Brain pericyte (primary cell): ENCODE measurements at places on chromosomes 16 and 17.

DNA sequence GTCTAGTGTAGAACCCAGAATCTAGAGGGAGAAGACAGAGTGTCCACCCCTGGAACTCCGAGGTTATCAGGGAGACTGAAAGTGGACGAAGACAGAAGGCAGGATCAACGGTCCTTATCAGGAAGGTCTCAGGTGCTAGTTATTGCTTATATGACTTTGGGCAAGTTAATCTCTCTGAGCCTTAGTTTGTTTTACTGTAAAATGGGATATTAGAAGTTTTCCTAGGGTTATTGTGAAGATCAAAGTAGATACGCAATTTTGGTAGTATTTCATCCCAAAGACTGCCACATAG is 1.2 kb downstream of the RNF167 start:
- no peak for DNase-seq

DNA sequence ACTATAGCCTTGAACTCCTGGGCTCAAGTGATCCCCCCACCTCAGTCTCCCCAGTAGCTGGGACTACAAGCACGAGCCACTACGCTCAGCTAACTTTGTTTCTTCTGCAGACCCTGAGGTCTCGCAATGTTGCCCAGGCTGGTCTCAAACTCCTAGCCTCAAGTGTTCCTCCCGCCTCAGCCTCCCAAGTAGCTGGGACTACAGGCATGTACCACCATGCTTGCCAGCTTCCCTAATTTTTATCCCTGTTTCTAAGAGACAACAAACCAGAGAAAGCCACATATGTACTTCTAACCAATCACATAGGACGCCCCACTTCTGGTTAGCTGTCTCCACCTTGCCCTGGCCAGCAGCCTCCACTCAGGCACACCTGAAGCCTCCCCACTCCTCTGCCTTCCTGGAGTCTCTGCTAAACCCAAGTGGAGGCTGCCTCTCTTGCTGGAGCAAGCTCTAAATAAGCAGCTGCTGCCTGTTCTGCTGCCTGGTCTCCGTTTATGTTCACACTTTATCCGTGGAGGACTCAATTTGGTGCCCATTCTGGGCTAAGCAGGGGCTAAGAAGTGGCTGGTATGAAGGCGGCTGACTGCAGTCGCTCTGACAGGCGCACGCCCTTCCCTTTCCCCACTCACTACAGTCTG is 24.7 kb downstream of the NSMCE1 start:
- DNase-seq, result no peak

GRCh38 chr16:66337463-66338188 is 28.9 kb upstream of the CDH5 start:
- no peak for DNase-seq

DNA sequence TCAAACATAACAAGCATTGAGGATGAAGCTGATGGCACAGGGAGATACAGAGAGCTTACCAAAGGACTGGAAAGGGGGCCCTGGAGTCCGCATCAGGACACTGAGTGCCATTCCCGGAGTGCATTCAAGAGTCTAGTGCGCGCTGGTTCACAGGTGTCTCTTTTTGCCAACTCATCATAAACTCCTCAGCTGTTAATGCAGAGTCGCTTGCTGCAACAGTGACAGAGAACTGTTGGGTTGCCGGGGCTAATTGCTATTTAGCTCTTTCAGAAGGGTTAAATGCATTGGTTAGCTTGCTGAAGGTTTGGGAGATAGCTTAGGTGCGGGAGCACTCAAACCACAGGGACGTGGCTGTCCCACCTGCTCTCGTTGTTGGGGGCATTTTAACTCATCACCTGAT is 1091.6 kb upstream of the EEF2KMT start:
- DNase-seq, result no peak

DNA sequence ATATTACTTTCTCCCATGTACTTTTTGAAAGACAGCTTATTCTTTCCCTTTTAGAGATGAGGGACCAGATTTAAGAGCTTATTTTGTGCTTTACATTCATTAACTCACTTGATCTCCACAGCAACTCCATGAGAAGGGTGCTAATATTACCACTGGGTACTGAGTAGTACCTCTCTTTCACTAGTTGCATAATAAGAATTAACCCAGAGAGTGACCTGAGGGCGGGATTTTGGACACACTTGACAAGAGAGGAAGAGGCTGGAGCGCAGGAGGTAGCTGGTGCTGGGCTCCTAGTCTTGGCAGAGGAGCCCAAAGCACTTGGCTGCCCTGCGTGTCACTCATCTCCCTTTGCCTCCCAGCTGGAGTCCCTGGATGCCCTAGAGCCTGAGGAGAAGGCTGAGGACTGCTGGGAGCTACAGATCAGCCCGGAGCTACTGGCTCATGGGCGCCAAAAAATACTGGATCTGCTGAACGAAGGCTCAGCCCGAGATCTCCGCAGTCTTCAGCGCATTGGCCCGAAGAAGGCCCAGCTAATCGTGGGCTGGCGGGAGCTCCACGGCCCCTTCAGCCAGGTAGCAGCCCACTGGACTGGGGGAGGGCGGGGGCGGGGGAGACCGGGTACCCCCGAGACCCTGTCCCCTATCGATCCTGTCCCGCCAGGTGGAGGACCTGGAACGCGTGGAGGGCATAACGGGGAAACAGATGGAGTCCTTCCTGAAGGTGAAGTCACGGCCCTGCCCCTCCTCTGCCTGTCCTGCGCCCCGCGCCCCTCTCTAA is 1.7 kb upstream of the MAZ start:
- no peak for DNase-seq

DNA sequence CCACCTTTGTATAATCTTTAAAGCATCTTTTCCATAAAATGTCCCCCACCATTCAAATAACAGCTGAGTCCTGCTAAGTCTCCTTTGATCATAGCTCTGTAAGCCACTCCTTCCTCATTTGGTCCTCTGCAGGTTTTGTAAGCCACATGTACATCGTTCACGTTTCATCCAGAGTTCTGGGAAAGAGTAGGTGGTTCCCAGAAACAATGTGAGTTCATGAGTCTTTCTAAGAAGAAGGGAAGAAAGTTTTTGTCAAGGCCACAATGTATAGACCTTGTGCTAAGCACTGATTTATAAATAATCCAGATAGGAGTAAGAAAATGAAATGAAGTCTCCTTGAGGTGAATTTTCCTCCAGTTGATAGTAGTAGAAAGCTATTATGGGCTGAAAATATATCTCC is 8.7 kb upstream of the ANKS4B start:
- DNase-seq, result no peak

GRCh38 chr17:37848690-37849616 is 75.3 kb upstream of the TBC1D3K start:
- DNase-seq, result peak; percentile 27
